ENCODE measurements at places on chromosomes 11 and 22.
A peak's percentile ranks its signal among the peaks of the same experiment; 100 is the strongest.

GRCh38 chr22:42724062-42724461, 3.4 kb upstream of the A4GALT start:
- DNase-seq, result no peak

- DNase-seq, result no peak
Measured at GRCh38 chr22:28882545-28882877, 861 bp upstream of the ZNRF3 start.

DNA sequence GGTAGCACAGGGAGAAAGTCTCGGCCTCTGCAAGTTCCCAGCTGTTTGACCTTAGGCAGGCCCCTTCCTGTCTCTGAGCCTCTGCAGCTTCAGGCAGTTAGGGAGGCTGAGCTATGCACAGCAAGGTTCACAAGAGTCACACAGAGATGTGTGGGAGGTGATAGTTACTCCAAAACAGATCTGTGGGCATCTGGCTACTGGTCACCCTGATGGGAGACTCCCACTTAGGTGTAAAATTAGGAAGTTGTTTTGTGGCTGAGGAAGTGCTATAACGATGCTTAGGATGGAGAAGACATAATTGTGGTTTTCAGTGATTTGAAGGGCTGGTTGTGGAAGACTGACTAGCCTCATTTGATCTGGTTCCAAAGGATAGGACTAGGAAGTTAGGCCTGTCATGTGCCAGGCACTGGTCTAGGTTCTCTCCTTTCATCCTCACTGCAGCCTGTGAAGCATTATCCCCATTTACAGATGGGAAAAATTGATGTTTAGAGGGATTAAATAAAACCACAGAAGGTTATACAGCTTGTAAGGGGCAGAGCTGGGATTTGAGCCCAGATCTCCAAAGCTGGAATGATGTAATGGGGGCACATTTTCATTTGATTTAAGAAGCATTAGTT, 13.5 kb downstream of the ACO2 start:
- DNase-seq, result peak; percentile 43

- no peak for DNase-seq
Measured at GRCh38 chr22:23218867-23219251, 38.5 kb downstream of the BCR start.

DNA sequence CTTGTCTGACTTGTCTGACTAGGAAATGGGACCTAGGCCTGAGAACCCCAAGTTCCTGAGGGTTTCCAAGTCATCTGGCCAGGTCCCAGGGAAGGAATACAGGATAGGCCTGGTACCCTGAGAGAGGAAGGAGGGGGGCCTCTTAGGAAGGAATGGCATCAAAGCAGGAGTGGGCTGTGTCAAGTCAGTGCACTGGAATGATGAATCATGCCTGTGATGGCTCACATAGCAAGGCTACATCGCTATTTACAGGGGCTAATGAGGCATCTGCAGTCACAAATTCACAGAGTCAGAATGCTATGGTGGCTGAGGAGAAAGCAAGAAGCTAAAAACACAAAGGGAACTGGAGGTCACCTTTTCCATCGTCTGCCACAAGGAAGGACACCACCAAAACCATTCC, 247.3 kb downstream of the NXPE2 start:
- no peak for DNase-seq

DNA sequence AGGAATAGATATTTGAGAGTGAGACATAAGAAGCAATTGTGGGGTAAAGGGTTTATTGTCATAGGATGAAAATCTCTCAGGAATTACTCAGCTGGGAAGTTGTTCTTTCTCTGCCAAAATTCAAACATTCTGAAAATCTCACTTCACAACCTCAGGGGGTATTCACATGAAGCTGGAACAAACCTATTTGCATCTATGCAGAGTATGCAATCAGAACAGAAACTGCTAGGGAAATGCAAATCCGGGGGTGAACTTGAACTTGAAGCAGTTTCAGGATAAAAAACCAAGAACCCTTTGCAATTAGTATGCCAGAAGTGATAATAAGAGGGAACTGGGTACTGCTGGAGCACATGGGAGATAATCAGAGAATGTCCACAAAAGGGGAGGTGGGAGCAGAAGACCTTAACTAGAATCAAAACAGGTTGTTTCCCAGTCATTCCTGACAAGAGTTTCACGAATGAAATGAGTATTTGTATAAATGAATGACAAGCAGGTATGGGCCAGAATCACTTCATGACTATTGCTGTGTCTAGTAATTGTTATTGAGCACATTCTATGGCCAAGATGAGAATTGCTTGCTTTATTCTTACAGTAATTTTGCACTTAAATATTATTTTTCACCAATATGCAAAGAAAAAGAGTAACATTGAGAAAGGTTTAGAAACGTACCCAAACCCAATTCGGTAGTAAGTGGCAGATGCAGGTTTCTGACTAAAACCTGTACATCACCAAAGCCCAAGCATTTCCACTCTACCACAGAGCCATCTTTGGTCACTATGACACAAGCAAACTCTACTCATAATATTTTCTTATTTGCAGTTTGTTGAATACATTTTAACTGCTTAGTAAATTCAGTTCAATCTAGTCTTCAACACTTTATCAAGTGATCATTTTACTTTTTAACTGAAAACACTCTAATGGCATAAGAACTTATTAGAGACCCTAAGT, 61.8 kb upstream of the UBASH3B start:
- no peak for DNase-seq

DNA sequence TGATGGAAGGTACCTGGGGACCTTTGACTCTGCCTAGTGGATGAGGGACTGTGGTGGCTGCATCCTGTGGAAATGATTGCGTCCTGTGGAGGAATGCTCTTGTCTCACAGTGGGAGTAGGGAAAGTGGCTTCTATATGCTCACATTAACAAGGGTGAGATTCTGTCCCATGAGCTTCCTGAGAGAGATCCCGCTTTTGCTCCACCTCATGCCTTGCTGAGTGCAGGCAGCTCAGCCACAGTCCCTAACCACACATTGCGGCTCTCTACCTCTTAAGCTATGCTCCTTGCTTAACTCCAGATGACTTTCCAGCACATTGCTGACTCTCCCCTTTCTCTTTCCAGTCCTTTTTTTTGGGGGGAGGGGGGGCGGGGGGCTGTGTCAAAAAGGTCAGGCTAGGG, 45.0 kb downstream of the TEAD1 start:
- DNase-seq, result no peak
